Central memory CD8-positive, alpha-beta T cell (primary cell): ENCODE measurements at places on chromosomes 2 and 18.
A peak's percentile ranks its signal among the peaks of the same experiment; 100 is the strongest.

DNA sequence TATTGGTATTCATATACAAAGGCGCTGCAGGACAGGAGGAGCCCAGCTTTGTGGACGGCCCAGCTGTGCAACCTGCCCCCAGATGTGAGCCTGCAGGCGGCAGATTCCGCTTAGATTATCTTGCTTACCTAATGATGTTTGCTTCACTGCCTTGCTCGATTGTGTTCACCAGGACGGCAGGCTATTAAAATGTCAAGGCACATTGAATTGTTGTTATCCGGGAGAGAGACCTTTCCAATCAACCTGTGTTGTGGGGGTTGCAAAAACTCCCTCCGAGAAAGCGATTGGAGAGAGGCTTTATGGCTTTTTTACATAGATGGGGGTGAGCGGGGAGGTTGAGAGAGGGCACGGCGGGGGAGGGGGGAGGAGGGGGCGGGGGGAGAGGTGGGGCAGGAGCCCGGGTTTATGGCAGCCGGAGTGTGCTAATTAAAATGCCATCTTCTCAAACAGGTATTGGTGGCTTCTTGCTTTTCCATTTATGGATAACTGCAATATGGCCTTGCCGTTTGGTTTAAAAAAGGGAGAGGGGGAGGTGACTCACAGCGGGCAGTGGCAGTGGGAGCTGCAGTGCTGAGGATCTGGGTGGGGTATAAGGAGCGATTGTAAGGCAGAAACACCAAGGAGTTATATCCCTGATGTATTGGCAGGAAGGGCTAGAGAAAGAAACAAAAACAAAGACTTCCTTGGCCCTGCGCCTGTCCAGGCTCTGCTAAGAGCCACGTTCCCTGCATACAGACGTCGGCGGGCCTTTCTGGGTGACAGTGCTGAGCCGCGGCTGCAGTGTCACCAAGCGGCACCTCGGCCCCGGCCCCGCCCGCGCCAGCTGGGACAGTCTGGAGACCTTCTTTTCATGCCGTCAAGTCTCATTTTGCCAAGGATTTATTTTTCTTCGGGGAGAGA lies 97.2 kb downstream of the INSIG2 start:
- DNase-seq, result peak; percentile 25

DNA sequence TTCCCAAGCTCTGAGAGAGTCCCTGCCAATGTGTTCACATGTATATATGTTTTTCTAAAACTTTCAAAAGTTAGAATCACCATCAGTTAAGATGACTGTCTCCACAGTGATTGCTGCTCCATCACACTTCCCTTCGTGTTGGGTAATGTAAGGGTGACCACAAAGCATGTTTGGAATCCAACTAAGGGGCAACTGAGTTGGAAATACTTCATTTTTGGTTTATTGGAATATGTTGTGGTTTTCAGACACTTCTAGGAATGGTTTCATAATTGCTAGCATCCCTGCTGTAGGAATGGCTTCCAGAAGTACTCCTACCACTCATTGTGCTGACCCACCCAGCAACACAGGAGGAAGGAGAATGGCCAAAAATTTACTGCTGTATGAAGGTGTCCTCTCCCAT lies 212.5 kb upstream of the GULP1 start:
- no peak for DNase-seq

GRCh38 chr18:65365245-65365980 lies 385.4 kb upstream of the CDH7 start:
- DNase-seq, result no peak

- no peak for DNase-seq
Measured at GRCh38 chr18:25136416-25137196, 215.4 kb downstream of the ZNF521 start.

DNA sequence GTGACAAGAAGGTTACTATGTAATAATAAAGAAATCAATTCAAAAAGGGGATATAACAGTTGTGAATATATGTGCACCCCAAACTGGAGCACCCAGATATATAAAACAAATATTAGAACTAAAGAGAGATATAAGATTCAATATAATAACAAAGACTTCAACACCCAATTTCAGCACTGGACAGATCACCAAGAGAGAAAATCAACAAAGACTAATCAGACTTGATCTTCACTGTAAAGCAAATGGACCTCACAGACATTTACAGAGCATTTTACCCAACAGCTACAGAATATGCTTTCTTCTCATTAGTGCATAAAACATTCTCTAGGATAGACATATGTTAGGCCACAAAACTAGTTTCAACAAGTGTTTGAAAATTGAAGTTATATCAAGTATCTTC lies 287.7 kb downstream of the DSC3 start:
- DNase-seq, result no peak

DNA sequence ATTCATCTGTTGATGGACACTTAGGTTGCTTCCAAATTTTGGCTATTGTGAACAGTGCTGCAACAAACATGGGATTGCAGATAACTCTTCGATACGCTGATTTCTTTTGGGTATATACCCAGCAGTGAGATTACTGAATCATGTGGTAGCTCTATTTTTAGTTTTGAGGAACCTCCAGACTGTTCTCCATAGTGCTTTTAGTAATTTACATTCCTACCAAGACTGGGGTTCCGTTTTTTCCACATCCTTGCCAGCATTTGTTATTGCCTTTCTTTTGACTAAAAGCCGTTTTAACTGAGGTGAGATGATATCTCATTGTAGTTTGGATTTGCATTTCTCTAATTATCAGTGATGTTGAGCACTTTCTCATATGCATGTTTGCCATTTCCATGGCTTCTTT lies 200.3 kb downstream of the MBD5 start:
- DNase-seq, result no peak

- DNase-seq, result no peak
Measured at GRCh38 chr18:46622999-46623398, 34.0 kb downstream of the LOXHD1 start.

DNA sequence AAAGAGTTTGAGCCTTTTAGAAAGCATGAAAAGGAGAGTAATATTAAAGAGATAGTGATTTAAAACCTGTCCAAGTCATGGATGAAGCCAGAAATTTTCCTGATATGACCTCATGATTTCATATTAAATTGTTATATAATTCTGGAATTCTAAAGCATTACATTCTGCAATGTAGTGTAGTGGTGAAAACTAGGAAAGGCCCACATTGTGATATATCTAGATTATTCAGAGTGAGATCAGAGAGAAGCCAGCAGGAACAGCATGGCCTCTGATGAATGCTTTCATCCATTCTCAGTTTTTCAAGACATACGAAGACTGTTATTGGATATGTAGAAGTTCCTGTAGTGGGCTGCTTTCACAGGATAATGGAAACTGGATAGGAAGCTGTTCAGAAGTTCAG lies 98.8 kb downstream of the LCLAT1 start:
- DNase-seq, result no peak
